ENCODE measurements at places on chromosomes 1 and 21.

GRCh38 chr1:115705963-115706362 lies 62.6 kb downstream of the CASQ2 start:
- no peak for DNase-seq

DNA sequence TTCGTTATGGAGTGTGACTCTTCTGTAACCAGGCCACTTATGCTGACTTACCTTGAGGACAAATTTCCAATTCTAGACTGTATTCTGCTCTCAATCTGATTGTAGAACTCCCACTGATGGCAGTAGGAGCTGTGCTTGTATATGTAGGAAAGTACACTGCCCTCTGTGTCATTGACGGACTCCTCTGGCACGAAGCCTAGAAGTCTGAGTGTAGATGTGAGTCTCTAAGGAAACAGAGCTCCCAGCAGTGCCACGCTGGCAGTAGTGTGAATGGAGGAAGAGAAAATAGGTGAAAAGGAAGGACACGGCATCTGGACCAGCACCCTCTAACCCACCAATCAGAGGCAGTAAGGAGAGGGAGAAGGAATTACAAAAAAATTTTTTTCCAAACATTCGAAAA lies 130.4 kb upstream of the ADGRL2 start:
- peak; percentile 60 for DNase-seq

- no peak for DNase-seq
These were observed 12.1 kb downstream of the PLXNA2 start for GRCh38 chr1:208231881-208232661.

- DNase-seq = no peak
These were observed 24.8 kb upstream of the CNIH3 start for GRCh38 chr1:224591326-224591725.

DNA sequence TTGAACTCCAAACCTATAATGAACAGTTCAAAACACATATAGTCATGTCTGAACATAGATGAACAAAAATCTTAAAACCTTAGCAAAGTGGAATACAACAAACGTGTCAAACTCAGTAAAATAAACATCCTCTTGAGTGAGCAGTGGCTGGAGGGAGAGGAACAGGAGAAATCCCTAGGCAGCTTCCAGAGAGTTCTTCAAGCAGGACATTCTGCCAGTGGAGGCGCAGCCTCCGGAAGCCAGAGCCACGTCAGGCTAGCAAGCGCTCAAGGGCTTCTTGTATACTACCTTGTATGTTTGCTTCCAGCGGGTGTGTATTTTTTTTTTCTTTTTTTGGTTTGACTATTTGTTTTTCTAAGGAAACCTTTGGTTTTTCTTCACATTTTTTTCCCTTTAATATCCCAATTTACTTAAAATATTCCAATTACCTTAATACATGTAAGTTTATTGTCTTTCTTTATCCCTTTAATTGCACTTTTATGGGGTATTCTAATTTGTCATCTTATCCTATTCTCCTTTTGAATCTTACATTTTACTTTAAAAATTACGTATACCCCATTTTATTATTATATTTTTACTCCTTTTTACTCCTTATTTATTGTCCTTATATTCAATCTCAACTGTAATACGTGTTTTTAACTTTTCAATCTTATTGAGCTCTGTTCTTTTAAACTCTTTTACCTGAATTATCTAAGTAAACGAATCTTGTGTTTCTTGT lies 42.0 kb downstream of the COLGALT2 start:
- DNase-seq = no peak

GRCh38 chr1:208820580-208821212 lies 576.5 kb upstream of the PLXNA2 start:
- no peak for DNase-seq

GRCh38 chr1:205514211-205515142 lies 10.0 kb downstream of the CDK18 start:
- no peak for DNase-seq
